ENCODE measurements at places on chromosomes 2 and 18.

DNA sequence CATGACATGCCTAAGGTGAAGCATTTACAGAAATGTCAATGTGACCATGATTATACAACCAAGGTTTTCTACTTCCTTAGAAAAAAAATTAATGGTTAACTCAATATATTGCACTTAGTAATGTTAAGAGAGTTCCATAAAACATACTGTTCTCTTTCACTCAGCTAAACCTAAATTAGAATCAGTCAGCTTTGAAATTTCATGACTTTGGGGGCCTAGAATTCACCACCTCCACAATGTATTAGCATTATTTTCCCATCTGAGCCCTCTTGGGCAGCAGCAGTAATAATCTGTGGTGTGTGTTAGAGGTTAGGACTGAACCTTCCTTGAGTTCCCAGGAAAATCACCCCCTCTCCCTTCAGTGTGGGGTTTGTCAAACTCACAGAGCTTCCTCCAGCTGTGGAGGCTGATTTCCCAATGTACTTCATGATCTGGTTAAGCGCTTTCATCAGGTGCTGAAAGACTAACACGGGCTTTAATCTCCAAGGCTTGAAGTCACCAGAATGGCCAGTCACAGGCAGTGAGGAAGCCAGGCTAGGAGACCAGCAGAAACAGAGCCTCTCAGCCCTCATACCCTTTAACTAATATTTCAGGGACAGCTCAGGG lies 7.1 kb upstream of the UPP2 start:
- no peak for DNase-seq

- no peak for DNase-seq
Observed at GRCh38 chr2:11802782-11803191, 56.4 kb downstream of the LPIN1 start.

DNA sequence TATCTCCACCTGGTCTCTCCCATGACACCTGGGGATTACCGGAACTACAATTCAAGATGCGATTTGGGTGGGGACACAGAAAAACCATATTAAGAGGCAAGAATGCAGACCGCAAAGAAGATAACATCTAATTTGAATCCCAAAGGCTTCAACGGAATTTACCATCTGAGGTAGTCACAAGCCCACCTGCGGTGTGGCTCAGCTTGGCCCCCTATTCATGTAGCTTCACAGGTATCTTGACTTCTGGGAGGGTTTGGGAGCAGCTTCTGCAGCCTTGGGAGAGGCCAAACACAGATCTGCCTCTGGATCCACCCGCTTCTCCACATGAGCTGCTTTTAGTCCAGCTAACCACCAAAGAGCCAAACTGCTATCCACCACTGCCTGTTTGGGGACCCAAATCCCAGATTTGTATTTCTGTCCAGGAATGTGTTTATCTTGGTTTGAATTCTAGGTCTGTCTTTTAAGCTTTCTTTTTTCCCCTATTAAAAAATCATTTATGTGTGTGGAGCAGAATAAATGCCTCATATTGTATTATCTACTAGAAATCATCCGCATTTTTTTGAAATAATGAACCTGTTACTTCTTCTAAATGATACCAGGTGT lies 247.6 kb downstream of the DLGAP1 start:
- no peak for DNase-seq

DNA sequence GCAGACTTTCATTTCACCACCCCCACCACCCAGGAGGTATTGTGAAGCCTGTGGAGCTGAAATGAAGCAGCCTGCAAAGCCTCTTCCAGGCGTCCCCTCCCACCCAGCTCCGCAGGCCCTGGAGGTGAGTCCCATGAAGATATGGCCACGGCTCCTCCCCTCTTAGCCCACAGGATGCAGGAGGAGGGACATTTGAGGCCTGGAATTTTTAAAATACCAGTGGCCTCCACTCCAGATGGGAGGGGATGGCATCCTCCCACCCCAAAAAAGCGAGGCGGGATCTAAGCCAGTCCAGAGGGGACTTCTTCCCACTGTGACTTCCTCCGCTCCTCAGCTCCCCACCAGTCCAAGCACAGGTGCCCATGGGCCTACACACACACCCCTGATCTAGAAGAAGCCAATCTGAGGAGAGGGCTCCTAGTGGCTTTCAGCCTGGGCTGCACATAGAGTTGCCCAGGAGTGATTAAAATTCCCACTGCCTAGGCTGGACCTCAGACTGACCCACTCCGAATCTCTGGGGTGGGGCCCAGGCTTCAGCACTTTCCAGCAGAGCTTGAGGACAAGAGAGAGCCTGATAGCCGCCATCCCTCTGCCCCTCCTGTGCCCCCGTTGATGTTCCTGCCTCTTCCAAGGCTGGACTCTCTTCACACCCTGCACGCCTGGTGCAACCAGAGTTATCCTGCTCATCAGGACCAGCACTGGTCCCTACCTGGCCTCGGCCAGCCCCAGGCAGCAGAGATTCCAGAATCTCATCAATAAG lies 206.9 kb downstream of the TNS1 start:
- DNase-seq = no peak

GRCh38 chr2:101111917-101112771 lies 39.0 kb downstream of the TBC1D8 start:
- DNase-seq = no peak

- no peak for DNase-seq
Observed at GRCh38 chr2:30655660-30656059, 151.6 kb downstream of the CAPN13 start.

- DNase-seq = no peak
Observed at GRCh38 chr2:225296951-225297350, 102.6 kb upstream of the NYAP2 start.

- no peak for DNase-seq
Observed at GRCh38 chr2:219425238-219426067, 7.3 kb downstream of the DES start.

DNA sequence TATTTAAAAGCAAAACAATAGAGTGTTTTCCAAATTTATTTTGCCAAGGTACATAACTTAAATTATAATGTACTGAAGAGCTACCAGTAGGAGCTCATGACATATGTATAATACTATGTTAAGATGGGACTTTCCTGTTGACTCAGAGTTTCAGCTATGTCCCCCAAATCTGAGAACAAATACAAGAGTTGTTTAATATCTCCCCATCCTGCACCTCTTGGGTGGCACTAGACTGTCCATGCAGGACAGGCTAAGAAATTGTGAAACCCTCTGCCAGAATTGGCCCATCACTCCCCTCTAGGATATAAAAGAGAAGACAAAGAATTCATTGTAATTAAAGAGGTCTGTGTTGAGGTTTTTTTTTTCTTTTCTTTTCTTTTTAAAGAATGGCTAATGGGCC lies 21.7 kb upstream of the CTAGE1 start:
- DNase-seq = no peak

- DNase-seq = no peak
Observed at GRCh38 chr18:10015941-10016819, 102.4 kb downstream of the VAPA start.

GRCh38 chr2:1591461-1591770 lies 152.9 kb downstream of the PXDN start:
- no peak for DNase-seq

GRCh38 chr2:106921451-106921850 lies 35.5 kb upstream of the ST6GAL2 start:
- no peak for DNase-seq

DNA sequence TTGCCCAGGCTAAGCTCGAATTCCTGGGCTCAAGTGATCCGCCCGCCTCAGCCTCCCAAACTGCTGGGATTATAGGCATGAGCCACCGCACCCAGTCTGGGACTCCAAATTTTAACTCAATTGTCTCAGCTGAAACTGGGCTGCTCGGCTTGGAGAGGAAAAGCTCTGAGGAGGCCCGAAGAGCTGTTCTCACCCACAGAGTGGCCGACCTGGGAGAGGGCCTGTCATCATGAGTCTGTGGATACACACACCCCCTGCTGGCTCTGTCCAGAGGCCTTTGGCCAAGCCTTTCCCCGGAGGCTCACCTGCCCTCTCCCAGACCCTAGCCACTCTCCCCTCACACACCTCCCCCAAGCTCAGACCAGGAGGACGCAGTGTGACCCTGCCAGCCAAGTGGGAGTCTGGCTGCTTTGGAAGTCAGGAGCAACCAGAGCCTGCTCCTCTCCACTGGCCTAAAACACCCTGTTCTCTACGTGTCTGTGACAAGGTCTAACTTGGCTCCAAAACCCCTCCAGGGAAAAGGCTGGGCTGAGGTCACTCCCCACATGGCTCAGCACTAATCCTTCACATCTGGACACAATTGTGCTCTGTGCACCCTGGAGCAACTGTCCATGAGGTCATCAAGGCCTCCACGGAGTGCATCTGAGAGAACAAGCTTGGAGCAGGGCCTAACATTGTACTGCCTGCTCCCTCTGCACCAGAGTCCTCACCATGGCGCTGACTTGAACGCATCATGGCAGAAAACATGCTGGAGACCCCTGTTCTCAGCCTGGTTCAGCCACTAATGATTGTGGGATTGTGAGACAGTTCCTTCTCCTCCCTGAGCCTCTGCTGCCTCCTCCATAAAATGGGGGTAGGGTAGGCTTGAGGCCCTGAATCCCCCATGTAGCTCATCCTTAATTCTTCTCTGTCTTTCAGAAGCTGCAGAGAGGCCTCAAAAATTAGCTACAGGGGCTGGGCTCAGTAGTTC lies 49.9 kb upstream of the RAB6C start:
- no peak for DNase-seq

- no peak for DNase-seq
Observed at GRCh38 chr2:62447411-62447810, 58.6 kb downstream of the TMEM17 start.

GRCh38 chr2:72745679-72746368 lies 80.0 kb downstream of the EXOC6B start:
- DNase-seq = no peak

DNA sequence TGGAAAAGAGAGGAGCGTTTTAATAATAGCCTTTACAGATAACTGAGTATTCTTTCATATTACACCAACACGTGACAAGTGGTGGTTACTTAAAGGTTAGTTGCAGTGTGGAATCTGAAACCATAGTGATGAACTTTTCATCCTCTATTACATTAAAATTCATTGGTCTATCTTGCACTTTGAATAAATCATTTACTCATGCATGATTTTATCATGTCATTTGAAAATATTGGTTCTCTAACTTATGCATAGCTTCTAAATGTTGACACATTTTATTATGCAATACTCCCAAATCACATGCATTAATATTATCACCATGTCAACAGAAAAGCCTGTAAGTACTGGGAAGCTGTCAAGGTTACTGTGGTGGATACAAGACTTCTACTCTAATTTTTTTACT lies 1432.2 kb downstream of the LRP1B start:
- DNase-seq = no peak

- DNase-seq = no peak
Observed at GRCh38 chr2:219619235-219619634, 8.2 kb upstream of the SLC4A3 start.

DNA sequence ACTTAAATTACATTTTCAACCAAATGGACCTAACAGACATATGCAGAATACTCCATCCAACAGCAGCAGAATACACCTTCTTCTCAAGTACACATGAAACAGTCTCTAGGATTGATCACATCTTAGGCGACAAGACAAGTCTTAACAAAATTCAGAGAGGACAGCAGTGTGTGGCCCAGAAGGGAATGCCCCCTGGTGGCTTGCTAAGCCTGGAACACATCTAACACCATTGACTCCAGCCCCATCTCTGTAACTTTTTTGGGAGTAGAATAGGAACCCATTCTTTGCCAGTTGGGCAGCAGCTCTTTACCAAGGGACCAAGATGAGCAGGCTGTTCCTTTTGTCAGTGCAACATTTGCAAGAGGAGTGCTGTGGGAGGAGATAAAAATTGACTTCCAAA lies 249.9 kb downstream of the PLCL1 start:
- DNase-seq = peak; percentile 6

- no peak for DNase-seq
Observed at GRCh38 chr2:16196687-16197503, 256.5 kb downstream of the MYCN start.

DNA sequence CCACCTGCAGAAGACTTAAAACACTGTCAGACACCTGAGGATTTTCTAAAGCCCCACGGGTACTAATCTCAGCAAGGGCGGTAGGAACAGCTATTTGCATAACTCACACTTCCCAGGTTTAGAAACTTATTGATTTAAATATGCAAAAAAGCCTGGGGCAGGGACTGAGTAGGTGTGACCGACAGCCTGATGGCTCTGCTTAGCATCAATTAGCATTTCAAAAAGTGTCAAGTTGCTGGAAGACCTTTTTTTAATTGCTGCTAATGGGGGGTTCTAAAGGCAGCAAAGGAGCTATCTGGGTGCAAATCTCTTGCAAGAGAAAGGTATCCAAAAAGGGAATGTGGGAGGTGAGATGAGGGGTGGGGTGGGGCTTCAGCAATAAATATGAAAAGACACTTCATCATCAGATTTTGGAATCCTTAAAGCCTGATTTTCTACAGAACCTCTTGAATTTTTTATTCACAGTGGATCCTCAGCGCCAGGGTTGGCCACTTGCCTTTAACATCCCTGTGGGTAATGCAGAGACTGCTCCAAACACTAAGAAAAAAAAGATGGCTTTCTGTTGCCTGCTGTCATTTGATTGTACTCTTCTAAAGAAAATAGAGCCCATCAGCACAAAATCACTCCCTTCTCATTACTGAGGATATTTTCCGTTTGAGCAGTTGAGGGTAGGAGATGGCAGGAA lies 121.1 kb upstream of the RMP24 start:
- no peak for DNase-seq

DNA sequence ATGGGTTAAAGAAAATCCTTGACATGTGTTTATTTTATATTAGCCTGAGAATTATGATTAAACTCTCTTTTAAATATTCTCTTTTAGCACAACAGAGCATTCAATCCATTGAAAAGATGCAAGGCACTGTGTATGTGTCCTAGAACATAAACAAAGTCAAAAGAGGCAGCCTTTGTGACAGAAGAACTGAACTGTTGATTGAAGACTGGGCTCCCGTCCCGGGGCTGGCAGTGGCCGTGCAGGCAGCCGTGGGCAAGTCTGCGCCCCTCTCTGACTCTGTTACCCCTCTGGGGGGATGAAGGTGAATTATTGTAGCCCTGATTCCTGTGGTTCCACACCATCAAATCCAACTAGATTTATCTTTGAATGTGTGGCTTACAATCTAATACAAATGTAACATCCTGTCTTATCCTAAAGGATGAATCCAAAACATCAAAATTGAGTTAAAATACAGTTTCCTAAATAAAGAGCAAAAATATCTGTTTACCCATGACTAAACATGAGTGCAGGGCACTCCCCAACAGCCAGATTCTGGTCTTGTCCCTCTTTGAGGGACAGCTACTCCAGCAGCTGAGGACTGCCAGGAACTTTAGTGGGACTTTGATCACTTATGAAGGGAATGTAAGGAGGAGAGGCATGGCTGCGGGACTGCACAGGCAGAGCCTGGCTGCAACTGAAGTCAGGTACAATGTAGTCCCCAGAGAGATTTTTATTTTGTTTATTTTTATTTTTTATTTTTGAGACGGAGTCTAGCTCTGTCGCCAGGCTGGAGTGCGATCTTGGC lies 37.3 kb upstream of the SH3BP4 start:
- DNase-seq = no peak

- DNase-seq = no peak
Observed at GRCh38 chr2:152363936-152364335, 29.0 kb downstream of the FMNL2 start.

- DNase-seq = no peak
Observed at GRCh38 chr18:32714571-32715148, 58.2 kb downstream of the KLHL14 start.

GRCh38 chr2:147679955-147680531 lies 164.8 kb upstream of the ACVR2A start:
- no peak for DNase-seq

All from T-helper 1 cell (primary cell).